ENCODE measurements at places on chromosomes 7 and 10. TPM values are rescaled to one million over a fixed set of nuclear protein-coding genes. Genes with fewer than 3 reads are reported as not detected.

CYP2E1 gene
- total RNA-seq, result 11.9 TPM

PKD2L1 gene
- not detected for total RNA-seq

TMEM176A gene
- total RNA-seq, result 31.5 TPM

- DNase-seq, result no peak
Measured at GRCh38 chr10:85967594-85967993, 399.0 kb downstream of the GRID1 start.

- DNase-seq, result no peak
Measured at GRCh38 chr10:33190406-33190805, 144.1 kb downstream of the NRP1 start.

GRCh38 chr10:79145174-79145483, 76.4 kb downstream of the ZMIZ1 start:
- no peak for DNase-seq

DNA sequence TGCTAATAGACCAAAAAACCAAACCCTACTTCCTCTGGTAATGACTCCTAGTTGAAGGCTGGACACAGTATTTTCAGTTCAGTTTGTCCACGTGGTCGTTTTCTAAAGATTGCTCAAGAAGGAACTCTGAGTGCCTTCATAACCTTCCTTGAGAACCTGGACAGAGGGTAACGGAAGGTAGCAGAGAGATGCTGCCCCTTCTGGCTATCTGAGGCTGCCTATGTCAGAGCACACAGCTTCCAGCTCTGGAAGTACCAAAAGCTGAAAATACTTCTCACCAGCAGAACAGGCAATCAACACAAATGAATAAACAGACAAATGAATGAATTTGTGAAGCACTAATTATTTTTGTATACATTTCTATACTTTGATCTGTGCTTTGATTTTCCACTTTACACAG, 85.2 kb downstream of the AMPH start:
- no peak for DNase-seq

- no peak for DNase-seq
Measured at GRCh38 chr10:128499956-128500355, 373.7 kb upstream of the MKI67 start.

DNA sequence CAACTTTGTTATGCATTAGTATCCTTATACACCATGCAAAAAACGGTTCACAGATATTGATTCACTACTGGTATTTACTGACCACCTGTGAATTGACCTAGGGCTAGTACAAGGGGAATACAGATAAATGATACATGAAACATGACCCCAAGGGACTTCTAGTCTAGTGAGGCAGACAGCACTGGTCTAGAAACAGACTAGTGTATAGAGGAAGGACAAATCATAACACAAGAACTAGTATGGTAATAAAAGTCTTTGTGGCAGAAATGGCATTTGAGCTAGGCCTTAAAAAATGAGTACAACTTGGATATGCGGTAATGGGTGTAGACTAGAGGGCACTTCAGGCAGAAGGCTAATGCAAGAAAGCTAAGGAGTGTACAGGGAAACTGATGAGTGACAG, 86.6 kb downstream of the SLC25A13 start:
- no peak for DNase-seq

GRCh38 chr7:30472784-30473775, 5.5 kb downstream of the NOD1 start:
- DNase-seq, result no peak

DNA sequence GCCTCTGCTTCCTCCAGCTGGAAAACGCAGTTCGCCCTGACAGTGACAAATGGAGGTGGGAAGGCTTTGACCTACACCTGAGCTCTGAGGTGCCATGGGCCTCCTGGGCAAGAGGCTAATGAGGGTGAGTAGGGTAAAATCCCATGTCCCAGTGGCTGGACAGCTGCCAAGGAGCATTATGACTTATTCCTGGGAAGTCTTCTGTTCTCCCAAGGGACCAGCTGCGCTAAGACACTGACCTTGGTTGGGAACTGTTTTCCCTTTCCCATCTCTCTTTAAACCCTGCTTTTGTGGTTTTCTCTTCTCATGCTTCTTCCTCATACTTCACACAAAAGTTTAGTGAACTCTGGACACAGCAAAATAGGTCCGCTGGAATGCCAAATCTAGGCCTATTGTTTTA, 72.6 kb downstream of the COPG2 start:
- no peak for DNase-seq

DNA sequence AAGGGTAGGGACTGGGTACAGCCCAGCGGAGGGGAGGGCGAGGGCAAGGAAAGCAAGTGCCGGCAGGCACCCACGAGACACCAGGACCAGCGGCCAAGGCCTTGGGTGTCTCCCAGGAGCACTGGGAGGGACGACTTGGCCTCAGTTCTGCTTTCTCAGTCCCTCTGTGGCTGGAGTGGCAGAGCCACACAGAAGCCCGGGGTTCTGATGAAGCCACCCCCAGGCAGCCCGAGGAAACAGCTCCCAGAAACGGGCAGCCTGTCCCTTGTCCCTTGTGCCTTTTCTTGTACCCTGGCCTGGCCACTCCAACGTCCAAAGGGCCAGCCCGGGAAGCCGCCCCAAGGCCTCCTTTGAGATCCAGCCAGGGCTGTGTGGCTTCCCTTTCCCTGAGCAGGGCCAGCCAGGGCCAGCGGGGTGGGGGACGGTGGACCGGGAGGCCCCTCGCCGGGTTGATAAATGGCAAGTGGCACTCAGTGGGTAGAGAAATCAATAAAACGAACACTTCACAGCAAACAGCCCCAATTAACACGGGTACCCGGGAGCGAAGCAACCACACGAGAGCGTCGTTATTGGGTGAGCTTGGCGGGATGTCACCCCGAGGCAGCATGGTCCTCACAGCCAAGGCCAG, 69.8 kb upstream of the GNA12 start:
- DNase-seq, result no peak

All from ascending aorta (tissue), 2 donors.